ENCODE measurements at places on chromosomes 13 and 19.

- DNase-seq, result no peak
Measured at GRCh38 chr19:17074634-17075034, 618 bp downstream of the HAUS8 start.

GRCh38 chr13:24097667-24098066, 62.9 kb upstream of the SPATA13 start:
- DNase-seq, result no peak

DNA sequence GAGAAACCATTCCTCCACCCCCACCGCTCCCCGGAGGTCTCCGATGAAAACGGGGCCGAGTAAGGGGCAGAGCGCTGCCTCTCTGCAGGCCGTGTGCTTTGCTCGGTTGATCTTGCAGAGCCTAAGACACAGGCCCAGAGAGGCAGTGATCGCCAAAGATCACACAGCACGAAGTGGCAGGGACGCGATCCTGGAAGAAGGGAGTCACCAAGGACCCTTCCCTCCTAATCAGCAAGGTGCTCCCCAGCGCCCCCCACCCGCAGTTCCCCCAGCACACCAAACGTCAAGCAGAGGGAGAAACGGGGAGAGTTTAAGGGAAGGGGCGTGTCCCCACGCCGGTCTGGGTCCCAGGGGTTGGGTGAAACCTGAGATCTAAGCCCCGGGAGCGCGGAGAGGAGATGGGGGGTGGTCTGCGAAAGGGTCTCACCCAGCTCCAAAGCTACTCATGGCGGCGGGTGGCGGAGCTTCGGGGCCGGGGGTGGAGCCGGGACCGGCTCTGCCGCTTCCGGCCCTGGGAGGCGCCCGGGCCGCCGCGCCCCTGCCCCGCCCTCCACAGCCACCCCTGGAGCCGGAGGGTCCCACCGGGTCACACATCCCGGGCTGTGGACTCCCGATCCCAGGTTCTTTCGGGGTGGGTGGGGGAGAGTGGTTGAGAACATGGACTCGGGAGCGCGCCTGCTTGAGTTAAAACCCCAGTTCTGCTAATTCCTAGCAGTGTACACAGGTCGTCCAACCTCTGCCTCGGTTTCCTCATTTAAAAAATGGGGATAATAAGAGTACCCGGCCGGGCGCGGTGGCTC, at the start of gene EML2:
Gene EML2, minus strand, starts transcription at position 468 of the 800 bp plus-strand sequence. Its CDS starts 21 bp downstream, at position 447.
- DNase-seq, result no peak

- no peak for DNase-seq
Measured at GRCh38 chr19:7691497-7691896, 10.4 kb downstream of the FCER2 start.

DNA sequence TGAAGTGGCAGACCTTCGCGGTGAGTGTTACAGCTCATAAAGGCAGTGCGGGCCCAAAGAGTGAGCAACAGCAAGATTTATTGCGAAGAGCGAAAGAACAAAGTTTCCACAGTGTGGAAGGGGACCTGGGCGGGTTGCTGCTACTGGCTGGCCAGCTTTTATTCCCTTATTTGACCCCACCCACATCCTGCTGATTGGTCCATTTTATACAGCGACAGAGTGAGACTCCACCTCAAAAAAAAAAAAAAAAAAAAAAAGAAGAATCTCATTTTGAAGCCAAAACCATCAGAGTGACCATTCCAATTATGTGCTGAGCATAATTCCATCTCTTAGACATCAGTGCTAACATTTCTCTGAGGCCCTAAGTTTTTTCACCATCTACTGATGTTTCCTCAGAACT, 1.9 kb upstream of the ZNF552 start:
- DNase-seq, result no peak
